Astrocyte (in vitro differentiated cells and primary cell): ENCODE measurements at places on chromosomes 3 and 15. TPM values are rescaled to one million over a fixed set of nuclear protein-coding genes. Genes with fewer than 3 reads are reported as not detected.

DNA sequence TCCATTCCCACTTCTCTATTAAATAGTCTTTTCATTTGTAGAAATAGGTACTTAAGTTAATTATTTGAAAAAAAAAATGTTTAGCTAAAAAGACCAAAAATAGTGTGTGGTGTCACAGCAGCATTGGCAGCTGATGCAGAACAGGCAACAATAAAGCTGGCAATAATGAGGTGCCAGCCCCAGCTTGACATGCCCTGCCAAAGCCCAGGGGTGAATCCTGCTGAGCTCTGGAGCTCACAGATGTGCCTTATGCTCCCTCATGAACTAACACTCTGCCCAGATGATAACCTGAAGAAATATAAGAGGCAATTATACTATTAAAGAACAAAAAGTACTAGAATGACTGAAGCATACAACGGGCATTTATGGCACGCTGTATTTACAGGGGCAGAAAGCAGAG, 63.8 kb downstream of the IGSF11 start:
- no peak for DNase-seq

DNA sequence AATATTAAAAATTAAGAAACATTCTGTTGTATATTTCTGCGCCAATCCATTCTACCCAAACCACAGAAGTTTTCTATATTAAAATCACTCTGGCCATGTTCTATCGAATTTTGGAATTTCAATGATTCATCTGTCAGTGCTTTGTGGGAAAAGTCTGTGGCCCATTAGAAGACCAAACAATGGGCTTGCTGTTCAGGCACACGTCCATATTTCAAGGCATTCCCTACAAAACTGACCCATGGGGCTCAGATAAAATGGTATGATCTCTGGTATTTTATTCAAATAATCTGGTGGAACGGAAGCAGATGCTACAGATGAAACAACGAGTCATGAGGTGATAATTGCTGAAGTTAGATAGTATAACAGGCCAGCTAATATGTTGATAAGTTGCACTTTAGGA, 12.4 kb downstream of the NPHP3 start:
- DNase-seq, result peak; percentile 32

DNA sequence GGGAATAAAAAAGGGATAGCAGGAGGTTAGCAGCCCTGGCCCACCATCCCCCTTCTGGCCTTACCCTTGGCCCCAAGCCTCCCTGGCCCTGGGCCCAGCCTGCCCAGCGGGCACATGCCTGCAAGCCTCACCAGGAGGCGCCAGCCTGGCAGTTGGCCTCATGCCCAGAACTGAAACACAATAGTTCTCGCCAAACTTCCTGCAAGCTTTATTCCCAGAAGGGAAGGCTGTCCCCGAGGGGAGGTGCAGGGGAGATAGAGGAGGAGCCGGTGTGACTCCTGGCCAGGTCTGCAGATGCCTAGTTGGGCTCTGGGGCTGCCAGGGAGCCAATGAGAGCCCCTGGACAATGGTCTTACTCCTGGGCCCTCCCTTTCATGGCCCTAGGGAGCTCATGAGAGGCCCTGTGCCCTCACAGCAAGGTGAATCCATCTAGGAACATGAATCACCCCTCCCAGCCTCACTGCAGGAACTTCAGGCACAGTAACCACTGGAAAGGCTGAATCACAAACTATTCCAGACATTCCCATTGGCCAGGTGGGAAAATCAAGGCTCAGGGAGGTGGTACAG, 4.0 kb downstream of the CCDC33 start:
- peak; percentile 57 for DNase-seq

DNA sequence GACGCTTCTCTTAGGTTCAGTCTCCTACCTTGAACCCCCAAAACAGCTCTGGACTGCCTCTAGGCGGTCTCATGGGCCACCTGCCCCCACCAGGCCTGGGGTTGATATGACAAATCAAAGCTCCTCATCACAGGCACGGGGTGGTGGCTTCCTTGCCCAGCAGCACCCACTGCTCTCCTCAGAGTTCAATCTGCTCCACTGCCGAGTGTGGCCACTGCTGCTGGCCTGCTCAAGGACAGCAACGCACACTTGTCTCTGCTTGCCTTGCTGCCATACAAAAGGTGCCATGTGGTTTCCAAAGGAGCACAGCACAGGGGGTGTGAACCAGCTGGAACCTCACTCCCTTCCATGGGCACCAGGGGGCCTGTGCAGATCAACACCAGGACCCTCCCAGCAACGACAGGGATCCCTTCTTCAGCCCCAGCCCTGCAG, 10.2 kb downstream of the KBTBD13 start:
- DNase-seq, result no peak

DNA sequence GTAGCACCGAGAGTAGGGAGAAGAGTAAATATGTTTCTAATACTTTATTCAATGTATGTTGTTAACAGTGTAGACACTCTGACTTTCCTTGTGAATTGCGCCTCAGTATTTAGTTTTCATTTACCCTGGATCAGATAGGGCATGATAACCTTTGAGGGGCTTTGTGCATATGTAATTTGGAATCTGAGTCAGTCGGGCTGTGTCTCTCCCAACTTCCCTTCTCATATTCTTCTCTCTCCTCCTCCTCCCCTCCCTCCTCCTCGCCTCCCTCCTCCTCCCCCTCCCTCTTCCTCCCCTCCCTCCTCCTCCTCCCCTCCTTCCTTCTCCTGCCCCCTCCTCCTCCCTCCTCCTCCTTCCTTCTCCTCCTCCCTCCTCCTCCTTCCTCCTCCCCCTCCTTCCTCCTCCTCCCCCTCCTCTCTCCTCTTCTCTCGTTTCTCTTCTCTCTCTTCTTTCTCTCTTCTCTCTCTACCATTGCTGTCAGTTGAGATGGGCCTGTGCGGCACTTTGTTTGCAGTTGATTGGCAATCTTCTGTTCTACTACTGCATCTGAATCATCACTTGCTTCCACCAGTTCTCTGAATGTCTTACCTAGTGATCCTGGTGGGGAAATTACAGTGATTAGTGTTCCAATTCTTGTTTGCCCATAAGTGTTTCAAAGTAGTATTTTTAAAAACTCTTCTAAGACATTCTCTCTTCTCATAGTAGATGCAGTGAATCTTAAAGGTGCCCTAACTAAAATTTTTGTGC, 162.3 kb downstream of the PGPEP1L start:
- DNase-seq, result no peak

- DNase-seq, result no peak
Measured at GRCh38 chr3:128073185-128073725, 21.0 kb downstream of the SEC61A1 start.

GRCh38 chr15:60363087-60363549, 34.7 kb downstream of the ANXA2 start:
- no peak for DNase-seq

DNA sequence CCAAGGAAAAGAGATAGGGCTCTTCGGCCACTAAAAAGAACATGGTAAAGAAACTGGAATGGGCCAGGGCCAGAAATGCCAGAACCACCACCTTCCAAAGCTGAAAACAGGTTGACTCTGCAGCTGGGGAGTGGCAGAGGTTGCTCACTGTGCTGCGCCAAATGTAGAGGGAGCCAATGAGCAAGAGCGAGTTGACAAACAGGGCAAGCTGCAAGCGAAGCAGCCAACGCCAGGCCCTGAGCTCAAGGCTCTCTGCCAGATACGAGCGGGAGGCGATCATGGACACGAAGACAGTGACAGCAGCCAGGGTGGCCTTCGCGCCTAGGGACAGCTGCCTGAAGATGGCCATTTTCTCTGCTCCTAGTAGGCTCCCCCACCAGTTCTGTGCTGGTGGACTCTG, 3.1 kb downstream of the GLB1 start:
- DNase-seq, result no peak

GRCh38 chr15:33234020-33234461, 39.5 kb upstream of the FMN1 start:
- DNase-seq, result peak; percentile 38

- DNase-seq, result no peak
Measured at GRCh38 chr3:189404797-189405484, 226.2 kb upstream of the TP63 start.

- no peak for DNase-seq
Measured at GRCh38 chr3:111465081-111465670, 76.8 kb upstream of the CD96 start.

DNA sequence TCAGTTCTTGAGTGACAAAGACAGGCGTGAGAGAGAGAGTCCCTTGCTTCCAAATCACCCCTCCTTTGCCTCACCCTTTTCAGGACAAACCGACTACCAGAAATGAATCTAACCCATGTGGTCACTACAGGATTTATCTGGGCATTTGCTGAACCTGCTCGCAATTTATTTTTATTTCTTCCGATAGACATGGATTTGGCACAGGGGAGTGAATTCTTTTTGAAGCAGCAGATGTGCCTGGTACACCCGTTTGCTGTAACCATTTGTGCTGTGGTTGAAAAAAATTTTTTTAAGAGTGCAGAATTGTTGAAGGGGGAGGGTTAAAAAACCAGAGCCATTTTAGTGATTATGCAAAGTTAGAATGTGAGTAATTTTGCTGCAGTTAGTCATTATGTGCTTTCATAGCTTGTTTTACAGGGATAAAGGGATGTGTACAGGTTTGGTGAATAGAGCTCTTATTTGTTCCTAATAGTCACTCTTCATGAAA, 442.0 kb downstream of the LPP start:
- DNase-seq, result peak; percentile 90

DNA sequence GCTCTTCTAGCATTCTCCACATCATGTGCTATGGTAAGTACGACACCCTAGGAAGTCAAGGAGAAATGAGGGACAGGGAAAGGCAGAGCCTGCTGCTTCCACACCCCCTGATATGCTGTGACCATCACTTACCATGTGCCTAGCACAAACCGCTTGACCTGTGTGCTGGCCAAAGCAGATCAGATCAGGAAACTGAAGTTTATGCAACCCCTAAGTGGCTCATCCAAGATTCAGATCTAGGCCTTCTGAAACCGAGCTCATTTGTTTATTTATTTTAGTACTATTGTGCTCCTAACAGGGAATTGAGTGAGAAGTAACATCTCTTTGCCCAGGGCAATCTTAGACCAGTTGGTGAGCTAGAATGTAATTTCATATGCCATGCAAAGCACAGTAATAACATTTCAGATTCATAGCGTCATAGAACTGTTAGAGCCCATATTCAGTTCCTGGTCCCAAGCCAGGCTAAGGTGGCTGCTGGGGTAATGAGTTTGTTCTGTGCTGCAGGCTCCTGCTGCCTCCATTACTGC, at the start of gene RTP2:
Gene RTP2, minus strand, starts transcription at position 51 of the 527 bp plus-strand sequence. CDS start 429 bp downstream, outside the sequence.
- DNase-seq, result no peak

DNA sequence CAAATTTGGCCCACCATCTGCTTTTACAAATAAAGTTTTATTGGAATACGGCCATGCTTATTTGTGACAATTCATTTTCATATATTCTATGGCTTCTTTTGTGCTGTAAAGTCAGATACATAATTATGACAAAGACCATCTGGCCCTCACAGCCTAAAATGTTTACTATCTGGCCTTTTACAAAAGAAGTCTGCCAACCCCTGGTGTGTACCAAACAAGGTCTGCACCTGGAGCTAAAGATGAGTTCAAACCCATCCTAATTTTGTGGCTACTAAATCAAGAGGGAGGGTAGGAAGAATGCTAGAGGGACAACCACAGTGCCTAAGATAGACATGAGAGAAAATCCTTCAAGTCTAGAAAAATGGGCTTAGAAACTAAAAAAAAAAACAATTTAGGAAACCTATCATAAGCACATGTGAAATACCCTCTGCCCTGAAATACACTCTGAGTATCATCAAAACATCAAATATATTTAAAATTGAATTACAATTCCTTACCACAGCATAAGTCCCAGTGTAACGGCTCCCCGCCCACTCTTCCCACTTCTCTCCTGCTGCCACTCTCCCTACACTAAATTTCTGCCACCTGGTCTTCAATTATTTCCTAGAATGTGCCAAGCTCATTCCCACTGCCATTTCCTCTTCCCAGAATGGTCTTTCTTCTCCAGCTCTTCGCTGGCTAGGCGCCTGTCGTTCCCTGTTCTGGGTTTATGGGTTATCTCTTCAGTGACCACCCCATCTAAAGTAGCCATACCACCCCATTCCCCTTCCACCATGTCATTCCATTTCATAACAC, 950.7 kb upstream of the CFAP20DC start:
- DNase-seq, result no peak

DNA sequence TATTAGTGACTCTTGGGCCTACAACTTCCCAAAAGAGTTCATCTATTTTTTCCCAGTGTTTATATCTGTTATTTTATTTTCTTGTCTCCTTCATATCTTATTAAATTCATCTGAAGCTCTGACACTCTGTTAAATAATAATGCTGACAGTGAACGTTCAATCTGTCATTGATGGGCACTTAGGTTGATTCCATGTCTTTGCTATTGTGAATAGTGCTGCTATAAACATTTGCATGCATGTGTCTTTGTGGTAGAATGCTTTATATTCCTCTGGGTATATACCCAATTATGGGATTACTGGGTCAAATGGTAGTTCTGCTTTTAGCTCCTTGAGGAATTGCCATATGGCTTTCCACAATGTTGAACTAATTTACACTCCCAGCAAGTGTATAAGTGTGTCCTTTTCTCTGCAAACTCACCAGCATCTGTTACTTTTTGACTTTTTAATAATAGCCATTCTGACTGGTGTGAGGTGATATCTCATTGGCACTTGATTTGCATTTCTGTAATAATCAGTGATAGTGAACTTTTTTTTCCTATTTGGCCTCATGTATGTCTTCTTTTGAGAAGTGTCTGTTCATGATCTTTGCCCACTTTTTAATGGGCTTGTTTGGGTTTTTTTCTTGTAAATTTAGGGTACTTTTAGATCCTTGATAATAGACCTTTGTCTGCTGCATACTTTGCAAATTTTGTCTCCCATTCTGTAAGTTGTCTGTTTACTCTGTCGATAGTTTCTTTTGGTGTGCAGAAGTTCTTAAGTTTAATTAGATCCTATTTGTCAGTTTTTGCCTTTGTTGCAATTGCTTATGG, 122.5 kb downstream of the LEKR1 start:
- no peak for DNase-seq

GRCh38 chr3:42371776-42372175, 38.6 kb downstream of the LYZL4 start:
- no peak for DNase-seq

DNA sequence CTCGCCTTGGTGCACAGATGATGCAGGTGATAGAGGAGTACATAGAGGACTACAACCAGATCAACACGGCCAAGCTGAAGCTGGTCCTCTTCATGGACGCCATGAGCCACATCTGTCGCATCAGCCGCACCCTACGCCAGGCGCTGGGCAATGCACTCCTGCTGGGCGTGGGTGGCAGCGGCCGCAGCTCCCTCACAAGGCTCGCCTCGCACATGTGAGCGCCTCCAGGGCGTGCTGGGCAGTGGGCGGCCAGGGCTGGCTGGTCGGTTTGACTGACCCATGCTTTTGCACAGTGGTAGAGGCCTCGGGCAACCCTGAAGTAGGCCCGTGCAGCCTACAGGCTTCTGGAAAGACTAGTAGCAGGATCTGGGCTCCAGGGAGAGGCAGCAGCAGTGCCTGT, 63.3 kb downstream of the SEMA3G start:
- DNase-seq, result no peak

Gene CCDC54
- not detected in 2 replicates for total RNA-seq

Gene THRB
- 6.8 and 8.5 TPM in 2 replicates for total RNA-seq

Gene PIERCE2
- 1.6 and 2.6 TPM in 2 replicates for total RNA-seq

Gene SHQ1
- 28.0 and 28.4 TPM in 2 replicates for total RNA-seq

Gene GPR62
- total RNA-seq, result not detected in 2 replicates

Gene KLHL40
- not detected in 2 replicates for total RNA-seq

Gene SH2D7
- total RNA-seq, result not detected in 2 replicates

Gene HDDC3
- 9.7 and 10.5 TPM in 2 replicates for total RNA-seq

Gene OR4F6
- total RNA-seq, result not detected in 2 replicates
